ENCODE measurements at places on chromosomes 5 and 9.

- no peak for DNase-seq
Observed at GRCh38 chr5:158642879-158643278, 456.8 kb downstream of the EBF1 start.

DNA sequence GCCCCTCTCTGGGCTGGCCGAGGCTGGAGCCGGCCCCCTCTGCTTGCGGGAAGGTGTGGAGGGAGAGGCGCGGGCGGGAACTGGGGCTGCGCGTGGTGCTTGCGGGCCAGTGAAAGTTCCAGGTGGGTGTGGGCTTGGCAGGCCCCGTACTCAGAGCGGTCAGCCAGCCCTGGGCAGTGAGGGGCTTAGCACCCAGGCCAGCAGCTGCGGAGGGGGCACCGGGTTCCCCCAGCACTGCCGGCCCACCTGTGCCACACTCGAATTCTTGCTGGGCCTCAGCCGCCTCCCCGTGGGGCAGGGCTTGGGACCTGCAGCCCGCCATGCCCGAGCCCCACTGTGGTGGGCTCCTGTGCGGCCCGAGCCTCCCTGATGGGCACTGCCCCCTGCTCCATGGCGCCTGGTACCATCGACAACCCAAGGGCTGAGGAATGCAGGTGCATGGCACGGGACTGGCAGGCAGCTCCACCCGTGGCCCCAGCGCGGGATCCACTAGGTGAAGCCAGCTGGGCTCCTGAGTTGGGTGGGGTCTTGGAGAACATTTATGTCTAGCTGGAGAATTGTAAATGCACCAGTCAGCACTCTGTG is 27.9 kb upstream of the CLINT1 start:
- no peak for DNase-seq

- no peak for DNase-seq
Observed at GRCh38 chr9:37309136-37309535, 113.4 kb upstream of the GRHPR start.

DNA sequence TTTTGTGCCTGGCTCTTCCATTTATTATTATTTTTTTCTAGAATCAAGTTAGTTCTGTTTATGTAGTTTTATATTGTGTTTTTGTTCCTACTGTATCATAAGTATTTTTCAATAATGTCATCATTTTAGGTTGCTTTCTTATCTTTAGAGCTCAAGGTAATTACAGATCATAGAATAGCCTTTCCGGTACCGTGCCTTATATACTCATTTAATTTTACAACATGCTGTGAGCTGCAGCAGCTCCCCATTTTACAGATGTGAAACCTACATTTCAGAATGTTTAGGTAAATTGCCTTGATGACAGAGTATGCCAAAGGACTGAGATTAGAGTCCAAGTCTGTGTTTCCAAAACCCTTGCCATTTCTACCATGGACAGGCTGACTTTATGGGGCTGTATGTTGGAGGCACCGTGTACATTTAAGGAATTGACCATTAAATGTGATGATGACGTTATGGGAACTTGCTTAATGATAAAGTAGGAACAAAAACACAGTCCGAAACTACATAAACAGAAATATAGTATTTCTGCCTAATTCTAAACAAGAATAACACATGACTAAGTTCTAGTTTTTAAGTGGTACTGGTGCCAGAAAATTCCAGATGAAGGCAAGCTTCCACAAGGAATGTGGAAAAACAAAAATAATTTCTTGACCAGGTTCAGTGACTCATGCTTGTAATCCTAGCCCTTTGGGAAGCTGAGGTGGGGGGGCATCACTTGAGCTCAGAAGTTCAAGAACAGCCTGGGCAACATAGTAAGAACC is 97.7 kb downstream of the IQGAP2 start:
- no peak for DNase-seq

DNA sequence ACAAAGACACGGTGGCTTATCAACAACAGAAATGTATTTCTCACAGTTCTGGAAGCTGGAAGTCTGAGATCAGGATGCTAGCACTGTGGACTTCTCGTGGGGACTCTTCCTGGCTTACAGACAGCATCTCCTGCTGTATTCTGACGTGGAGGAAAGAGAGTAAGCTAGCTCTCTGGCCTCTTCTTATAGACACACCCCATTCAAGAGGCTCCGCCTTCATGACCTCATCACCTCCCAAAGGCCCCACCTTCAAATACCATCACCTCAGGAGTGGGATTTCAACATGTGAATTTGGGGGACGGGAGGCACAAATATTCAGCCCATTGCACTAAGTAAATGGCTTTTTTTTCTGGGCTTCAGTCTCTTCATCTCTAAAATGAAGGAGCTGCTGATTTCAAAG is 27.6 kb downstream of the KCNMB1 start:
- DNase-seq = no peak

GRCh38 chr9:130101915-130102314 is 48.2 kb downstream of the GPR107 start:
- DNase-seq = no peak

- DNase-seq = no peak
Observed at GRCh38 chr5:19175776-19176570, 812.0 kb downstream of the CDH18 start.

- no peak for DNase-seq
Observed at GRCh38 chr9:97851446-97851883, 1.6 kb upstream of the FOXE1 start.

GRCh38 chr5:131607903-131608540 is 27.0 kb downstream of the RAPGEF6 start:
- no peak for DNase-seq

DNA sequence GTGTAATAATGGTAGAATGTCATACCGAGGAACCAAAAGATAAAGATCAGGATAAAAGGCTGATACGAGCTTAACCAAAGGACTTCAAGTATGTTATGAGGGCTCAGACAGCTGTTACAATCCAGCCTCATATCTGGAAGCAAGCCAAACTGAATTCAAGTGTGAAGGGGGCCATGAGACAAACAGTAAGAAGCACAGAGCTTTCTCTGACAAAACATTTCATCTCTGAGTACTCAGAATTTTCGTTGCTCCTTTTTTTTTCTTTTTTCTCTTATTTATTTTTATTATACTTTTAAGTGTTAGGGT is 52.9 kb upstream of the CD180 start:
- DNase-seq = no peak

GRCh38 chr9:20463823-20464222 is 158.5 kb downstream of the MLLT3 start:
- DNase-seq = no peak

DNA sequence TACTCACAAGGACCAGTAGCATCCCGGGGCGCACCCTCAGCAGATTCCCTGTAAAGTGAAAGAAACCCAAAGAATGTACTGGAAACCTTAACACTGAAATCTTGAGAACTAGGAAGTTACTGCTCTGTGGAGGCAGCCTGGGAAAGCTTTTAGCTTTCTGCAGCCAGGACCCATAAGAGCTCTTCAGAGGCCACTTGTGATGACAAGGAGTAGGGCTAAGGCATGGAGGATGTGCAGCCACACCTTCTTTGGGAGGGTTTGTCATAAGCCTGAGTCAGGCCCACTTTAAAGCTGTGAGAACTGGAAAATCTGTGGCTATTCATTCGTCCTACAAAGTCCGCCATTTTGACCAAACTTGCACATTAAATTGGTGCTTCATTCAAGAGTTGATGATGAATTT is 291.1 kb upstream of the TLE4 start:
- DNase-seq = no peak

DNA sequence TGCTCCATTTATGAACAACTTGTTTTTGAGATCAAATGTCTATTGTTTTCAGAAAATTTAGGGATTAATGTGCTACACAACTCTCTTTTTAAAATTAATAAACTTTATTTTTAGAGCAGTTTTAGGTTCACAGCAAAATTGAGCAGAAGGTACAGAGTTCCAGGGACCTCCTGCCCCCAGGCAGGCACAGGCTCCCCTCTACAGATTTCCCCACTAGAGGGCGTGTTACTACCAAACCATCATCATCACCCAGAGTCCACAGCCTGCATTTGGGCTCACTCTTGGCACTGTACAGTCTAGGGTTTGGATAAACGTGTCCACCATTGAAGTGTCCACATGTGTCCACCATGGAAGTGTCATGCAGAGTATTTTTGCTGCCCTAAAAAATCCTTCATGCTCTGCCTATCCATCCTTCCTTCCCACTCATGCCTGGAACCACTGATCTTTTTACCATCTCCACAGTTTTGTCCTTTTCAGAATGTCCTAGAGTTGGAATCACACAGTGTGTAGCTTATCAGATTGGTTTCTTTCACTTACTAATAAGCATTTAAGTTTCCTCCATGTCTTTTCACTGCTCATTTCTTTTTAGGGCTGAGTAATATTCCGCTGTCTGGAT is 61.7 kb downstream of the MRPL36 start:
- DNase-seq = no peak

DNA sequence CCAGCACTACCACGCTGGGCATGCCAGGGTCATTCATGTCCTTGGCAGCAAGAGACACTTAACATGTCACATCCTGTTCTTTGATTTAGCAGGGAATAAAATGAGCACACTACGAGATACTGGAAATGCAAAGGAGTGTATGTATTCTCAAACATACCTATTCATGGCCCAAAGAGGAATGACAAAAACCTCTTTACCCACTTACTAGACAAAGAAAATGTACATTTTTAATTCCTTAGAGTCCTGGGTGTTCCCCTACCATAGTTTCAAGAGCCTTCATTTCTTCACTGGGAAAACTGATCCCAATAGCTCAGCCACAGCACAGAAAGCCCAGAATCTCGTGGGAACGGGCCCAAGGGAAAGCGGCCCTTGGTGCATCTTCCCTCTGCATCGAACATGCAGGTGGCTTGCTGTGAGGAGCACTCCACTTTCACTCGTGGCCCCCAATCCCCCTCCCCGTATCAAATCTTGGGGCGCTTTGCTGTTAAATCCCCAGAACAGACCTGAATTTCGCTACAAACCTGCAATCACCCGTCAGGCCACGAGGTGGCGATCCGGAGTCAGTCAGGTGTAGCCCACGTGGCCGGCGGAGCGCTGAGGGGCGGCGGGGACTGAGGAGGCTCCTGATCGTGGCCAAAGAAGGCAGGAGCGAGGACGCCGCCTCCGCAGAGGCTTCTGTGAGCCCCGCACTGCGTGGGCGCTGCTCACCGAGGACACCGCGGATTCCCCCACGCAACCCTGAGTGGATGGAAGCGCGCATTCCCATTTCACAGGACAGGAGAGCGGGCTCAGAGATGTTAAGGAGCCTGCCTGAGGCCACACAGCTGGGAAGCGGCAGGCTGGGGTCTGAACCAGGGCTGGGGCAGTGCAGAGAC is 91.4 kb downstream of the LMX1B start:
- peak; percentile 77 for DNase-seq

Measured in stimulated activated CD8-positive, alpha-beta memory T cell treated with anti-CD3 and anti-CD28 coated beads, Interleukin-15, amount 100 ng/mL, for 24 hours (primary cell).